NCI-H446 treated with DMSO at 0.1 percent for 48 hours (cell line): ENCODE measurements at places on chromosomes 1 and 21.

DNA sequence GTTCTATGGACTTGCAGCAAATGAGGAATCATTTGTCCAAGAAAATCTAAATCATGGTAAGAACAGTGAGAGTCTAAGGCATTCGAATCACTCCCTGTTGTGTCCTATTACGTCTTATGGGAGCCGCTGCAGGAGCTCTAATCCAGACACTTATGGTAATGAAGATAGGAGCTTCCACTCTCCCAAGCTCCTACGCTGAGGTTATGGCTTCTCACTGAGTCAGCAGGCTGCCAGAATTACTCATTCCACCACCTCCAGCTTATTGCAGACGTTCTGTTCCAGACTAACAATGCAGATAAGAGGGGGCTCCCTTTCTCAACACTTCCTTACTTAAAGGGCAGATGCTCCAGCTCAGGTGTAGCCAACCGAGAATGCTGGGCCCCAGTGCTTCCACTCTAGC lies 212.6 kb downstream of the GREM2 start:
- no peak for DNase-seq

- DNase-seq, result no peak
Observed at GRCh38 chr1:57578680-57579079, 154.8 kb upstream of the DAB1 start.

- peak; percentile 32 for DNase-seq
Observed at GRCh38 chr1:234597894-234598293, 12.1 kb downstream of the IRF2BP2 start.

GRCh38 chr1:205782627-205783432 lies 7.5 kb upstream of the RAB29 start:
- no peak for DNase-seq

DNA sequence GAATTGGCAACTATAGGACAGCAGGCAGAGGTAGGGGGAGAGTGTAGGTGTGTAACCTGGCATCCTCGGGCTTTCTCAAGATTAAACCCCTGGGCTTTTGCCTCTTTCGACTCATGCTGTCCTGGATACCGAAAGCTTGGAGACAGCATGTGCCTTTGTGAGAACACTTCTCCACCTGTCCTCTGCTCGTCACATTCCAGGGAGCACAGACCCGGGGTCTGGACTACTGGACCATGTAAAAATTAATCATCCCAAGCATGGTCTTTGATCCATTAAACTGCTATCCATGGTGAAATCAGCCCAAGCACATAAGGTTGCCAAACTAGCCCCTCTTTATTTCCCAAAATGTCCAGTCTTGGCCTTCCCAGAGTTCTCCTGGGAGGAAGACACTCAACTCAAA lies 9.0 kb upstream of the RNF186 start:
- DNase-seq, result no peak

- no peak for DNase-seq
Observed at GRCh38 chr1:91795591-91796389, 90.2 kb downstream of the TGFBR3 start.

DNA sequence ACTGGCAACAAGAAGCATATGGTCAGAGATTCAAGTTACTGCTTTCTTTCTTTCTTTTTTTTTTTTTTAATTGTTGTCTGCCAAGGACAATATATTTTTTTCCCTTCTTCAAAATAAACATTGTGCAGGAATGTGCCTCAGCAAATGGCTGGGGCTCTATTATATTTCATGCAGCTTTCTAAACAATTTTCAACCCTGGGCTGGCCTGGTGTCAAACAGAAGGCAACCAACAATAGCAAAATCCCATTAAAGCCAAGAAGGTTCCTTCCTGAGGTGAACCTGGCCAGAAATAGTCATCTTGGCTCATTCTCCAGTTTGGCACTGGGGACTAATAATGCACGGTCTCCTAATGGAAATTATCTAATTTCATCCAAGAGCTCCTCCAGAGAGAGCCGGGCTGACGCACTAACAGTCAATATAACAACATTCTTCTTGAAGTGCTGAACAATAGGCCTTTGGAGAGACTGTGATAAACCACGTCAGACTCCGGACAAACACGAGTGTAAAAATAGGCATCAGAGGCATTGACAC lies 35.7 kb upstream of the HLX start:
- DNase-seq, result peak; percentile 84

DNA sequence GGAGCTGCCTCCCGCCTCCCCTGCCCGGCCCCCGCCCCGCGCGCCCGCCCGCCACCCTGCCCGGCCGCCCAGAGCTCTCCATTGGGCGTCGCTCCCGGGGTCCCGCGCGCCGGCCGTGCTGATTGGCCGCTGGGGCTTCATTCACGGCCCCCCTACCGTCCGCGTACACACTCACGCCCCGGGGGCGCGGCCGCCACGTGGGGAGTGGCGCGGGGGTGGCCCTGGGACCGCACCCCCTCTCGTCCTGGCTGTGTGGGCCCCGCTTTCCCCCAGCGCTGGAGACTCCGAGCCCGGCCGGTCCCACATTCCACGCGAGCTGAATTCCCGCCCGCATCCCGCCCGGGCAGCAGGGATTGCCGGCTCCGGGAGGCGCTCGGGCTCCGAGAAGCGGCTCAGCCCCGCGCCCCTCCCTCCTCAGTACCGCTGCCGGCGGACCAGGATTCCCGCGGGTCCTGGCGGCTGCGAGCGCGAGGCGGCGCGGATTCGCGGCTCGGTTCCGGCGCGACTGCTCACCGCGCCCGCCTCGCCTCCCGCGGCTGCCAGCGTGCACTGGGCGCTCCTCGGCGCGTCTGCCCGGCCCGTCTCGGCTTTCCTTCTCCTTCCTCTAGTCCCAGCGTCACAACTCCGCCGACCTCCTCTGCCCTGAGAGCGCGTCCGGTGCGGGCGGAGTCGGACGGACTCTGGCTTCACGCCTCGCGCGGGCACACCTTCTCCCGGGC lies 450 bp upstream of the POU3F1 start:
- DNase-seq, result peak; percentile 67

- no peak for DNase-seq
Observed at GRCh38 chr1:203214871-203215270, 14.6 kb downstream of the CHIT1 start.

- no peak for DNase-seq
Observed at GRCh38 chr1:218346391-218347204, 1.5 kb downstream of the TGFB2 start.

GRCh38 chr21:31329456-31330143 lies 14.5 kb downstream of the TIAM1 start:
- no peak for DNase-seq

DNA sequence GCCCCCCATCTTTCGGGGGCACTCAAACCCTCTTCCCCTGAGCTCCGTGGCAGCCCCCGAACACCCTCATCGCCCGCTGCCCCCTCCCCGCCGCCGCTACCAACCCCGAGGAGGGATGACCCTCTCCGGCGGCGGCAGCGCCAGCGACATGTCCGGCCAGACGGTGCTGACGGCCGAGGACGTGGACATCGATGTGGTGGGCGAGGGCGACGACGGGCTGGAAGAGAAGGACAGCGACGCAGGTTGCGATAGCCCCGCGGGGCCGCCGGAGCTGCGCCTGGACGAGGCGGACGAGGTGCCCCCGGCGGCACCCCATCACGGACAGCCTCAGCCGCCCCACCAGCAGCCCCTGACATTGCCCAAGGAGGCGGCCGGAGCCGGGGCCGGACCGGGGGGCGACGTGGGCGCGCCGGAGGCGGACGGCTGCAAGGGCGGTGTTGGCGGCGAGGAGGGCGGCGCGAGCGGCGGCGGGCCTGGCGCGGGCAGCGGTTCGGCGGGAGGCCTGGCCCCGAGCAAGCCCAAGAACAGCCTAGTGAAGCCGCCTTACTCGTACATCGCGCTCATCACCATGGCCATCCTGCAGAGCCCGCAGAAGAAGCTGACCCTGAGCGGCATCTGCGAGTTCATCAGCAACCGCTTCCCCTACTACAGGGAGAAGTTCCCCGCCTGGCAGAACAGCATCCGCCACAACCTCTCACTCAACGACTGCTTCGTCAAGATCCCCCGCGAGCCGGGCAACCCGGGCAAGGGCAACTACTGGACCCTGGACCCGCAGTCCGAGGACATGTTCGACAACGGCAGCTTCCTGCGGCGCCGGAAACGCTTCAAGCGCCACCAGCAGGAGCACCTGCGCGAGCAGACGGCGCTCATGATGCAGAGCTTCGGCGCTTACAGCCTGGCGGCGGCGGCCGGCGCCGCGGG lies 837 bp downstream of the FOXD3 start:
- DNase-seq, result peak; percentile 2

- no peak for DNase-seq
Observed at GRCh38 chr1:178232949-178233348, 139.0 kb downstream of the RASAL2 start.

DNA sequence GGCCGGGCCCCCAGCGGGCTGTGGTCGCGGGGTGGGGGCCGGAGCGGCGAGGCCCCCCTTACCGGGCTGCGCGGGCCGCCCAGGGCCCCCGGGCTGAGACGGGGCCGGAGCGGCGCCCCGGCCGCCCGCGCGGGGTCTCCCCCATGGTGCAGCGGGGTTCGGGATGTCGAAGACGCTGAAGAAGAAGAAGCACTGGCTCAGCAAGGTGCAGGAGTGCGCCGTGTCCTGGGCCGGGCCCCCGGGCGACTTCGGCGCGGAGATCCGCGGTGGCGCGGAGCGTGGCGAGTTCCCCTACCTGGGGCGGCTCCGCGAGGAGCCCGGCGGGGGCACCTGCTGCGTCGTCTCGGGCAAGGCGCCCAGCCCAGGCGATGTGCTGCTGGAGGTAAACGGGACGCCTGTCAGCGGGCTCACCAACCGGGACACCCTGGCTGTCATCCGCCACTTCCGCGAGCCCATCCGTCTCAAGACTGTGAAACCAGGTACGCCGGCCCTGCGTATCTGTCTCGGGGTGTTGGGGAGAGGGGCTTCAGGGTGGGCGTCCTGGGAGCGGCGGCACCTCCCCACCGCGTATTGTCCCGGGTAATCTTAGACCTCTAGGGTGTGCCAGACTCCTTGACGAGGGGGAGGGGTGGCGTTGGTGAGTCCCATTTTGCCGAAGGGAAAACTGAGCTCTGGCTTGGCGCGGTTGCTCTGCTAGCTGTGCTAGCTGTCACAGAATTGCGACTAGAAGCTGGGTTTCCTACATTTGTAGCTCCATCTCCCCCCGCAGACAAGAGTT lies 745 bp downstream of the MAGI3 start:
- no peak for DNase-seq

GRCh38 chr1:185526344-185527307 lies 207.6 kb upstream of the HMCN1 start:
- DNase-seq, result no peak

DNA sequence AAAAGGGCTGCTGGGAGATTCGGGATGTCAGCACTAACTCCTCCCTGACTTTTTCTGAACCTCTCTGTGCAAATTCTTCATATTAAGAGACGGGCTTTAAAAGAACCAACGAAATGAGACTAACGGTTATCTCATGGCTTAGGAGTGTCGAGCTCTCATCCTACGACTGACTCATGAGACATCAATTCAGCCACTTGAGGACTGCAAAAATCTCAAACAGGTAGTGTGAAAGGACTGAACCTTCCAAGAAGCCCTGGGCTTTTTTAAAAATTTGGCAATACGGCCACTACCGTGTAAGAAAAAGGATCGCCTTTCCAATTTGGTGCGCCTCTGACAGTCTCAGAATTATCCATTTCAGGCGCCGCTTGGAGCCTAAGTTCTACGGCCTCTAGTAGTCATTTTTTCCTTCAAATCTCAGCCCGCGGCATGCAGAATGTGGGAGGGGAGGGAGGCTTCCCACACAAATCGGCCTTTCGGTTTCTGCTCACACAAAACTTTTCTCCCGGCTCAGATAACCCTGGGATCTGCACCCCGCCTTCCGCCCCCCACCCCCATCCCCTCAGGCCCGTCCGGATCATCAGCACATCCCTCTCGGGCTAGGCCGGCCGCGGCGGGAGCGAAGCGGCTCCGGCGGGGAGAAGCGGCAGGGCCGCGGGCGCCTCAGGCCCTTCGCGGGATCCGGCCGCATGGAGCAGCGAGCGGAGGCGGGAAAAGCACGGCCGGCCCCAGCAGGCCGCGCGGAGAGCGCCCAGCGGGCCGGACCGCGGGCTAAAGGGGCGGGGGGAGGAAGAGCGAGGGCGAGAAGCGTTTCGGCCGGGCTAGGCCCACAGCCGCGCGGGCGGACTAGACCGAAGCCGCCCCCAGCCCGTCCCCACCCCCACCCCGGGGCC lies 618 bp downstream of the HNRNPR start:
- peak; percentile 34 for DNase-seq

DNA sequence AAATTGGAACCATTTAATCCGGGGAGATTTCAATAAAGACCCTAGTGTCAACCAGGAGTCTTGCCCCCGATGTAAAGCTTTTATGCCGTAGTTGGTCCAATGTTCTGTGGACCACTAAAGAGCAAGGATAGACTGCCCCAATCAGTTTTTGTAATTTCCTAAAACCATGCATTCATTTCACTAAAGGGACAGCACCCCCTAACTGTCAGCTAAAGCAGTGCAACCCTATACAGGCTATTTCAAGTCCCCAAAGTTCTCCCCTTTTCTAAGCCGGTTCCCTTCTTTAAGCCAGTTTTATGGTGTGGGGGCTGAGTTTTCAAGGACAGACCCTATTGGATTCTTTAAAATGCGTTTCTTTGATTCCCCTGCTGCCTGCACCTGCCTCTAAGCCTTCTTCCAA lies 12.7 kb upstream of the PDPN start:
- DNase-seq, result no peak

GRCh38 chr21:15414057-15414456 lies 315.7 kb upstream of the USP25 start:
- DNase-seq, result no peak

DNA sequence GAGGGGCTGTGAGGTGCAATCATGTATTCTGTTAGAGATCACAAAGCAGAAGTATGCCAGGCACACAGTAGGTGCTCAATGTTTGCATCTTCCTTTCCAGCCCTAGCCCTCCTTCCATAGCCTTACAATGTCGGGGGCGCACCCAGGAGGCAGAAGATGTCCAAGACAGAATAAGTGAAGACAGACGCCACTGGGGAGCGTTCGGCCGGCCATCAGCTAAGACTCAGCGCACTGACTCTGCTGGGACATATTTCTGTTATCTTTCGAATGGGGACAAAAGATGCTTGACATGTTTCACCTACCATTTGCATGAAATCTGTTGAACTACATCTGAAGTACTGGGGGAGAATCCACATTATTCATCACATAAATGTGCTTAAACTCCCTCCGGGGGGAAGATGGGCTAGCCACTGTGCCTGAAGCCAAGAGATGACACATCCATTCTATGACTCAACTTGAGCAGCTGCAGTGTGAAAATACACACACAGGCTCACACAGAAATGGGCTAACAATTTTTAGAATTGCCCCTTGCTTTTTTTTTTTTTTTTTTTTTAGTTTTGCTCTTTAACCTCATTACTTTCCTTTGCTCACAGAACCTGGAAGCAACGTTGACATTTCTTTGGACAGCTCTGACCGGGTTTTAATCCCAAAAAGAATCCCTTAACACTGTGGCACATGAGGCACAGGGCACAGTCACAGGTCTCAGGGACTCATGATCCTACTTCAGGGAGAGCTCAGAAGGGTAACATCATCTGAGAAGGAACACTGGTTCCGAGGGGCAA lies 7.9 kb downstream of the TIAM1 start:
- peak; percentile 85 for DNase-seq

GRCh38 chr21:45994086-45994661 lies 12.6 kb downstream of the COL6A1 start:
- DNase-seq, result no peak

GRCh38 chr1:165773324-165773965 lies 4.8 kb upstream of the TMCO1 start:
- DNase-seq, result no peak
